Panc1 (cell line): ENCODE measurements at places on chromosomes 12 and 14. TPM values are rescaled to one million over a fixed set of nuclear protein-coding genes. Genes with fewer than 3 reads are reported as not detected.

KLRC1 gene
- not detected for total RNA-seq

TAS2R46 gene
- total RNA-seq, result 0.46 TPM

CCDC177 gene
- total RNA-seq, result not detected

DNA sequence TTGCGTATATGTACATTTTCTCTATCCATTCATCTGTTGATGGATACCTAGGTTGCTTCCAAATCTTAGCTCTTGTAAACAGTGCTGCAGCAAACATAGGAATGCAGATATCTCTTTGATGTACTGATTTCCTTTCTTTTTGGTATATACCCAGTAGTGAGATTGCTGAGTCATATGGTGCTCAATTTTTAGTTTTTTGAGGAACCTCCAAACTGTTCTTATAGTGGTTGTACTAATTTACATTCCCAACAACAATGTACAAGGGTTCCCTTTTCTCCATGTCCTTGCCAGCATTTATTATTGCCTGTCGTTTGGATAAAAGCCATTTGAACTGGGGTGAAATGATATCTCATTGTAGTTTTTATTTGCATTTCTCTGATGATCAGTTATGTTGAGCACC lies 44.3 kb downstream of the PELI2 start:
- H3K27ac ChIP-seq, result no peak overlapping the region
- no peaks in the 10 kb centered on the region for H3K27me3 ChIP-seq
- no peak for DNase-seq
- H3K4me1 ChIP-seq, result no peaks in the 10 kb centered on the region
- no peak overlapping the region for H3K4me3 ChIP-seq

NPAS3 gene
- total RNA-seq, result 0.23 TPM

ALDH2 gene
- total RNA-seq, result 9.0 TPM

BIN2 gene
- 0.39 TPM for total RNA-seq

GRCh38 chr14:74841230-74842207 lies 34.4 kb downstream of the PROX2 start:
- no peak overlapping the region for H3K27ac ChIP-seq
- H3K36me3 ChIP-seq, result no peaks in the 10 kb centered on the region; the same call in none of the 2 replicates
- H3K27me3 ChIP-seq, result no peaks in the 10 kb centered on the region
- H3K4me1 ChIP-seq, result no peaks in the 10 kb centered on the region
- H3K4me3 ChIP-seq, result no peak overlapping the region
- DNase-seq, result no peak

DNA sequence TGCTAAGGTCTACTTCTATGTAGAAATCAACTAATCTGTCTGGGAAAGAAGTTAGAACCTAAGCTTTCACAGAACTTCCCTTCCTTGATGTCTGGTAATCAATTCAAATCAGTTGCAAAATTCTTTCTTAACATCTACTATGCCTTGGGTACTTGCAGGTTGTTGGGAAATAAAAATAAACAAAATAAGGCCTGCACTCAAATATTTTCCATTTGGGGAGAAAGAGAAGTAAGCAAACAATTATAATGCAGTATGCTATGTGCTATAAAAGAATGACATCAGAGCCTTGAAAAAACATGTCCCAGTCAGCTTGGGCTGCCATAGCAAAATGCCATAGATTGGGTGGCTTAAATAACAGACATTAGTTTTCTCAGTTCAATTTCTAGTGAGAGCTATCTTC lies 425.9 kb upstream of the DCN start:
- H3K27me3 ChIP-seq, result no peaks in the 10 kb centered on the region
- no peaks in the 10 kb centered on the region for H3K4me1 ChIP-seq
- H3K27ac ChIP-seq, result no peak overlapping the region
- no peaks in the 10 kb centered on the region for H3K36me3 ChIP-seq

CLEC2A gene
- total RNA-seq, result not detected

PMCH gene
- not detected for total RNA-seq

DNA sequence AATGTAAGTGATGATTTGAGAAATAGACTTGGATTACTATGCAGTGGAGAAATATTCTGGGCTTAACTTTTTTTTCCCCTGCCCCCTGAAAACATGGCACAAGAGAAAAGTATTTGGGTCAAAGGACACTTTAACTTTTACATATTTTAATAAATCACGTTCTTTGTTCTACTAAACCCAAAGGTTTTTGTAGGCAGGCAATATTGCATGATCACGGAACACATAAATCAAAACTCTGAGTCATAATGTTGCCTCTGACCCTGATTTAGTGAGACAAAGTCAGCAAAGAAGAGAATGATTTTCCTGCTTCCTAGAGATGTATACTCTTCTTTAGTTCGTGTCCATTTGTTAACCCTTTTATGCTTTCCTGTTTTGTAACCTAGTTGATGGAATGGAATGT lies 38.0 kb downstream of the ABCD2 start:
- H3K27ac ChIP-seq, result no peak overlapping the region
- no peak for DNase-seq
- no peaks in the 10 kb centered on the region for H3K27me3 ChIP-seq

DNA sequence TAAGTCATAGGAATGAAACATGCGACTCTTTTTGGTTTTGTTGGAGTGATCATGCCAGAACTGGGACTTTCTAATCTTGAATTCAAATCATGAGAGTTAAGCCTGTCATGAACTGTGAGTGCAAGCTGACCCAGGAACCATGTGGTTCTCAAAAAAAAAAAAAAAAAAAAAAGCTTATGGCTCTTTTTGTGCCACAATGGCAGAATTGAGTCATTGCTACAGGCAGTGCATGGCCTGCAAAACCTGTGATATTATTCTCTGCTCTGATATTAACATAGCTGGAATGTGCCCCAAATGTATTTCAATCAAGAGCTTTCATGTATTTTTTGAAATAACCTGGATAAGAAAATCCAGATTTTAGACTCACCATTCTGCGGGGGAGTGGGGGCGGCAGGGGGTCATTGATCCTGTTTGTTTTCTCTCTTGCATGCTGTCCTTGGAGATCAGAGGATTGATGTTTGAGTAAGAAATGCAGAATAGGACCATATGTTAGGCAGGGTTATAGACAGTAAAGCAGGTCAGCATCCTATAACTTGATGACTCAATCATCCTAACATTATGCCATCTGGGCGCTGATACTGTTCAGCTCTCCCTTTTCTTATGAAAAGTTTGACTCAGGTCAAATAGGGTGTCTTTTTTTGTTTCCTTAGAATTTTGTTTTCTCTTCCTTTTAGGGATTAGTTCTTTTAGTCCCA lies 797.4 kb downstream of the DIO2 start:
- no peaks in the 10 kb centered on the region for H3K36me3 ChIP-seq
- H3K4me3 ChIP-seq, result no peak overlapping the region
- H3K27me3 ChIP-seq, result no peaks in the 10 kb centered on the region

IAPP gene
- total RNA-seq, result not detected

GRCh38 chr12:53829130-53829819 lies 77.5 kb upstream of the CISTR start:
- no peaks in the 10 kb centered on the region for H3K27me3 ChIP-seq
- peaks cover 66% of the 10 kb centered on the region for H3K4me1 ChIP-seq
- H3K36me3 ChIP-seq, result no peaks in the 10 kb centered on the region
- peak overlapping the region; percentile 99 for H3K27ac ChIP-seq
- no peak overlapping the region for H3K4me3 ChIP-seq

PRMT5 gene
- total RNA-seq, result 108 TPM

- no peaks in the 10 kb centered on the region for H3K36me3 ChIP-seq
- no peaks in the 10 kb centered on the region for H3K27me3 ChIP-seq
- H3K4me3 ChIP-seq, result no peak overlapping the region
- no peaks in the 10 kb centered on the region for H3K4me1 ChIP-seq
- DNase-seq, result no peak
Observed at GRCh38 chr12:5068126-5068525, 24.4 kb downstream of the KCNA5 start.

DNA sequence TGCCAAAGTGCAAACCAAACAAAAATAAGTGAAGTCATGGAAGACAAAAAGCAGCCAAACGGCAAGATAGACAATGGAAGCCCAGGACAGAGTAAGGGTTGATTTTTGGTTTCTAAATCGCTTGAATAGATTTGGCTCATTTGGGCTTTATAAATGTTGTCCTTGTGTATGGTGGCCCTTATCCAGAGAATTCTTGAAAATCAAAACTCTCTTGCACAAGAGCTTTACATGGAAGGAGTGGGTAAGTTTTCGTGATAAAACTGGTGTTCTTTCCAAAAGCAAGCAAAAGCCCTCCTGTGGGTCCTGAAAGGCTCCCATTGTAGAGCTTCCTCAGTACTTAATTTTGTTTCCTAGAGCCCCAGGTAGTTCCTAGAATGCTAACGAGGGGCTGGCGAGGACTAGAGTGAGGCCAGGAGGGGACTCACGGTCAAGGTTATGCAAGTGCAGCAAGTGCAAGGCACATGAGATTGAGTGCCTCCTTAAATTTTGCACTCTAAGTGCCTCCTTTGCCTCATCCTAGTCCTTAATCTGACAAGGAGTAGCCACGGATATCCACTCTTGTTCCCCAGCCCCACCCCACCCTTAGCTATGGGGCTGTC lies 4.1 kb downstream of the SIX6 start:
- H3K36me3 ChIP-seq, result no peaks in the 10 kb centered on the region
- H3K4me3 ChIP-seq, result no peak overlapping the region
- H3K4me1 ChIP-seq, result no peaks in the 10 kb centered on the region
- H3K27me3 ChIP-seq, result no peaks in the 10 kb centered on the region
